ENCODE measurements at places on chromosomes 2 and 18. TPM values are rescaled to one million over a fixed set of nuclear protein-coding genes. Genes with fewer than 3 reads are reported as not detected.

GRCh38 chr18:812376-813171, 532 bp upstream of the YES1 start:
- peak overlapping the region; percentile 98 for H3K4me3 ChIP-seq
- no peaks in the 10 kb centered on the region for H3K36me3 ChIP-seq
- H3K4me1 ChIP-seq: peaks cover 3% of the 10 kb centered on the region
- peak overlapping the region; percentile 83 for H3K27ac ChIP-seq
- peak; percentile 88 for DNase-seq
- H3K27me3 ChIP-seq: no peaks in the 10 kb centered on the region

- H3K4me1 ChIP-seq: peaks cover 2% of the 10 kb centered on the region
- no peak overlapping the region for H3K4me3 ChIP-seq
- H3K27me3 ChIP-seq: no peaks in the 10 kb centered on the region
- no peak for DNase-seq
- no peaks in the 10 kb centered on the region for H3K36me3 ChIP-seq
Observed at GRCh38 chr2:127003070-127003800, 103.7 kb downstream of the BIN1 start.

- H3K4me3 ChIP-seq: no peak overlapping the region
- no peaks in the 10 kb centered on the region for H3K27me3 ChIP-seq
- H3K36me3 ChIP-seq: no peaks in the 10 kb centered on the region
- H3K27ac ChIP-seq: no peak overlapping the region
- DNase-seq: peak; percentile 30
Observed at GRCh38 chr18:34651586-34652369, 58.3 kb upstream of the DTNA start.

DNA sequence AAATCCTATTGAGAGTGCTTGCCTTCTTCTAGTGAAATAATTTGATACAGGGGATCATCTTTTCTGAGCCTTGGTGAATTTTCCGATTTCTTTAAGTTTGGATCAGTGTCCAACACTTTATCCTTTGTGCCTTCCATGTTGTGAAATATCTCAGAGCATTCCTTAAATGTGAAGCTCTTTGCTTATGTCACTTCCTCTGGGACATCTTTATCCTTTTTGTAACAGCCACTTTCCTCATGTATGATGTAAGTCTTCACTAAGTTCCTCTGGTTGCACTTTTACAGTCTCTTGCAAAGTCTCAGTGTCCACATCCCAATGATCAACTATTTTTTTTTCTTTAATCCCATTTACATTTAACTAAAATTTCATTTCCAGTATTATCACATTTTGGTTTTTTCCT, 254.2 kb downstream of the EN1 start:
- no peaks in the 10 kb centered on the region for H3K27me3 ChIP-seq
- H3K4me3 ChIP-seq: no peak overlapping the region
- H3K36me3 ChIP-seq: no peaks in the 10 kb centered on the region

GRCh38 chr18:26462355-26462754, 86.0 kb downstream of the KCTD1 start:
- no peak overlapping the region for H3K27ac ChIP-seq

DNA sequence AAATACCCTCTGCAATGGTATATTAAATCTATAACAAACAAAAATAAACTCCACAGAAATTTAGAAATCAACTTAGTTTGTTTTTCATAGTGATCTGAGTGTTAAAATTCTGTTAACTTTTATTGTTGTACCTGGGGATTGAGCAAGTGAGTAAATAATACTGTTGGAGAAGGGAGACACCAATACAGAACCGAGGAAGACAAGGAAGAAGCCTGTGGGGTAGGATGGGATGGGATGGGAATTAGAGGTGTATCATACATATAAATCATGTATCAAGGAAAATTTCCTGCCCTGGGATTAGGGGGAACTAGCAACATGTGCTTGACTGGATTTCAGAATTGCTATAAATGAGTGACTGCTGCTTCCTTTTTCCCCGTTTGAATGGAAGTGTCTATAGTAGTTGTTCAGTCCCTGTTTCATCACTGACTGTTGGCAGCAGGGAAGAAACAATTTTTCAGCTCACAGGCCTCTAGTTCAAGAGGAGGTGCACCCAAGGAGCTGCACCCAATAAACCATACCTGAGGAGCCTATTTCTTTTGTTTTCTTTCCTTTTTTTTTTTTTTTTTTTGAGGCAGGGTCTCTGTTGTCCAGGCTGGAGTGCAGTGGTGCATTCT, 53.1 kb downstream of the SP110 start:
- DNase-seq: no peak
- H3K27me3 ChIP-seq: no peaks in the 10 kb centered on the region
- no peaks in the 10 kb centered on the region for H3K4me1 ChIP-seq
- H3K27ac ChIP-seq: no peak overlapping the region

GRCh38 chr18:963276-963675, 58.6 kb downstream of the ADCYAP1 start:
- no peak for DNase-seq
- no peak overlapping the region for H3K27ac ChIP-seq
- no peaks in the 10 kb centered on the region for H3K36me3 ChIP-seq
- H3K4me1 ChIP-seq: no peaks in the 10 kb centered on the region

ZSCAN30 gene
- total RNA-seq: 13.4 TPM

DNA sequence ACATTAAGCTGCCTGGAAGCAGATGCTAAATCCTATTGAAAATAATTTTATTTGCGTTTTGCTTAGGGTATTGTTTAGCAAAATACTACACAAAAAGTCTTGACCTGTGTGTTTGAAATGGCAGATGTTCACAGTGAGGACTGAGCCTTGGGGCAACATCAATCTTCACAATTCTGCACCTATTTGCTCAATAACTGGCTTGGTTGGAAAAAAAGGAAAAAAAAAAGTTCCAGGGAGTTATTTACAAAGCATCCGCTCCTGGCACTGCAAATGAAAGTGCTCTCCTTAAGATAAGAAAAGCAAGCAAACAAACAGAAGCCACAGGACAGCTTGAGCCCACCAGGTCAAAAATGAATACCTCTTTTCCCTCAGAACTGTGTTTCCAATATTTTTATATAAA, 77.7 kb downstream of the MAP2 start:
- no peaks in the 10 kb centered on the region for H3K36me3 ChIP-seq
- H3K27me3 ChIP-seq: no peaks in the 10 kb centered on the region
- no peak overlapping the region for H3K4me3 ChIP-seq
- H3K4me1 ChIP-seq: no peaks in the 10 kb centered on the region

DNA sequence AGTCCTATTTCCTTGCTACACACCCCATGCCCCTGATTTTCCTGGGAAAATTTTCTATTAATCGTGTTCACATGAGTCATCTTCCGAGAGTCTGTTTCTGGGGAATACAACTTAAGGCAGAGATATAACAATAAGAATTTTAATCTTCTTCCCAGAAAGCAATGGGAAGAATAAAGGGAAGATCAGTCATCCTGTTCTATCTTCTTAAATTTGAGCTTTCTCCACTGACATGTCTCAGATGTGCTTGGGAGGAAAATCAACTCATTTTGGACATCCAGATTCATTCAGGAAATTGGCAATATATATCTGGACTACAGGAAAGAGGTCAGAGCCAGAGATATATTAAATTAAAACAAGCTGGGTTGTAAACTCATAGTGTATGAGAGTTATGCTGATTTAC, 62.3 kb upstream of the SPAG16 start:
- DNase-seq: no peak
- no peaks in the 10 kb centered on the region for H3K27me3 ChIP-seq
- no peak overlapping the region for H3K4me3 ChIP-seq
- H3K4me1 ChIP-seq: no peaks in the 10 kb centered on the region
- no peaks in the 10 kb centered on the region for H3K36me3 ChIP-seq

DNA sequence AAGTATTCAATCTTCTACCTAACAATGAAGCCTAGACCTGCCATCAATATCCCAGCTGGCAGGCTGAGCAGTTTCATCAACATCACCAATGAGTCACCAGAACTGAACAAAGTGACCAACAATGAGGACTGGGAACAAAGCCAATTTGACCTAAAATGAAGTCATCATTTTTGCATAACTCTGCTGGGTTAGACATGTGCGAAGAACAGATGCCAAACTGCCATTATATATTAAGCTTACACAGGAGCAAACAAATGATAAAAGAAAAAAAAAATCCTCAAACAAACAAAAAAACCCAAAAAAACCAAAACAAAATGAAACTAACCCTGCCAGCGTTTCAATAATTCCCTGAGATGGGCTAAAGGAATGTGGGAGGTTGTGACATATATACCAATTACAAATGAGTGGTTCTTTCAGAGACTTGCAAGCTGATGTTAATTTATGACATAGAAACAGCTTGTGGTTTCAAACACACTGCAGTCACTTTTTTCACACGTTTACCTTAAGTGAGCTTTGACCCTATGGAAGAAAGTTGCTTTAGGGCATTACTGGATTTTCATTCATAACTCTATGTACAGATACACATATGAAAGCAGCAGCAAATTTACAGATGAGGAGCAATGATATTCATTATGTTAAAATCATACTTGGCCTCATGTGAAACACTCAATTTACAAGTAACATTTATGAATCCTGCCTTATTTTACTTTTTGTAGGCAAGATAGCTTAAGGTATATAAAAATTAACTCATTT, 56.9 kb upstream of the CCDC141 start:
- DNase-seq: peak; percentile 97
- no peaks in the 10 kb centered on the region for H3K27me3 ChIP-seq
- peak overlapping the region; percentile 13 for H3K27ac ChIP-seq
- peaks cover 9% of the 10 kb centered on the region for H3K4me1 ChIP-seq

DNA sequence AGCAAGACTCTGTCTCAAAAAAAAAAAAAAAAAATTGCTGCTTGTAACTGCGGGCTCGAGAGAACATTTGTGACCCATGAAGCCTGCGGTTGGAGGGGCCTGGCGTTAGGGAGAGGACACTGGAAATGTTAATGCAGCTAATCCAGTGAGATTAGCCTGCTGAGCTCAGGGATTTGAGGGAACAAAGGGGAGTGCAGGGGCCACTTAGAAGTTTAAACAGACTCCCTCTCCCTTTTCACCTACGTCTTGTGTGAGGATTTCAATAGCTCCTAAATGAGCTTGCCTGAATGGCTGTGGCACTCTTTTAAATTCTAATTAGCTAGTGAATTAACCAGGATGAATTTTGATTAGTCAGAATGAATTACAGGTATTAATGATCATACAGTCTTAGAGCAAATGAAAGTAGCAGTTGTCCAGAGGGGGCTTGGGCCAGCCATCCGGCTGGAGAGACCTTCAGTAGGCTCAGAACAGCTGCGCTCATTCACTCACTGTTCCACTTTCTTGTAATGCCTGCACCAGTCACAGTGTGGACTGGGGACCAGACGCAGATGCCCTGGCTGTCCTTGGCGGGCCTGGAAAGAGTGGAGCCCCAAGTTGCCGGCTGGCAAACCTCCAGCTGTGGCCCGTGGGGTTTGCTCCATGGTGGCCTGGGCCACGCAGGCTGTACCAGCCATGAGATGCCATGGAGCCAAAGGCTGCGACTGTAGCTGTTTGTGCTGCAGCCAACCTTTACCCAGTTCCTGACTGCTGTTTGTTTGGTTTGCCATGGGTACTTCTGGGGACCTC, 20.8 kb downstream of the LDLRAD4 start:
- no peaks in the 10 kb centered on the region for H3K27me3 ChIP-seq
- H3K4me3 ChIP-seq: no peak overlapping the region
- no peak overlapping the region for H3K27ac ChIP-seq
- no peaks in the 10 kb centered on the region for H3K36me3 ChIP-seq

GRCh38 chr18:79560861-79561210, 118.8 kb upstream of the CTDP1 start:
- H3K4me3 ChIP-seq: no peak overlapping the region
- H3K36me3 ChIP-seq: no peaks in the 10 kb centered on the region
- H3K27me3 ChIP-seq: no peaks in the 10 kb centered on the region
- no peak overlapping the region for H3K27ac ChIP-seq

SPP2 gene
- total RNA-seq: not detected

- H3K4me1 ChIP-seq: no peaks in the 10 kb centered on the region
- no peak for DNase-seq
- no peaks in the 10 kb centered on the region for H3K36me3 ChIP-seq
- H3K27me3 ChIP-seq: no peaks in the 10 kb centered on the region
- H3K4me3 ChIP-seq: no peak overlapping the region
Observed at GRCh38 chr18:79645291-79645983, 34.2 kb upstream of the CTDP1 start.

PLA2R1 gene
- total RNA-seq: 8.3 TPM

CLK1 gene
- 76.8 TPM for total RNA-seq

NAT8 gene
- total RNA-seq: not detected

DNA sequence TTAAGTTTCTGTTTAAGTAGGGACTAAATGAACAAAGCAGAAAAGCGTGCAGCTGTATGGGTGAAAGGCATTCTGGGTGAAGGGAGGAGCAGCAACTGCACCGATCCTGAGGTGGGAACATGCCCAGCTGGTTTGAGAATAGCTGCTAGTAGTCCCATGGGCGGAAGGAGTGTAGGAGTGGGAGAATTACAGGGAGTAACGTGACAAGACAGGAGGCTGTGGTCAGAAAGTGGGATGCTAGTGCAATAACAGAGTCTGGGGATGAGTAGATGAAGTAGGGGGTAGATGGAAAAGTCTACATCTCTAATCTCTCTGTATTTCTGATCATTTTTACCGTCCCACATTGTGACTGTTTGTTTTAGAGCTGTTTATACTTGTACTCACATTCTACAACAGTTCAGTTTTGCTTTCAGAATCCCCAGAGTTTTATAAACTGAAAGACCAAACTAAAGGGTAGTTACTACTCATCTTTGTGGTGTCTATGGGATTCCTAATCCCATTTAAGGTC, 118.9 kb downstream of the LCLAT1 start:
- peaks cover 7% of the 10 kb centered on the region for H3K4me1 ChIP-seq
- no peaks in the 10 kb centered on the region for H3K27me3 ChIP-seq
- peak overlapping the region; percentile 65 for H3K27ac ChIP-seq

PUM2 gene
- 54.2 TPM for total RNA-seq

DNA sequence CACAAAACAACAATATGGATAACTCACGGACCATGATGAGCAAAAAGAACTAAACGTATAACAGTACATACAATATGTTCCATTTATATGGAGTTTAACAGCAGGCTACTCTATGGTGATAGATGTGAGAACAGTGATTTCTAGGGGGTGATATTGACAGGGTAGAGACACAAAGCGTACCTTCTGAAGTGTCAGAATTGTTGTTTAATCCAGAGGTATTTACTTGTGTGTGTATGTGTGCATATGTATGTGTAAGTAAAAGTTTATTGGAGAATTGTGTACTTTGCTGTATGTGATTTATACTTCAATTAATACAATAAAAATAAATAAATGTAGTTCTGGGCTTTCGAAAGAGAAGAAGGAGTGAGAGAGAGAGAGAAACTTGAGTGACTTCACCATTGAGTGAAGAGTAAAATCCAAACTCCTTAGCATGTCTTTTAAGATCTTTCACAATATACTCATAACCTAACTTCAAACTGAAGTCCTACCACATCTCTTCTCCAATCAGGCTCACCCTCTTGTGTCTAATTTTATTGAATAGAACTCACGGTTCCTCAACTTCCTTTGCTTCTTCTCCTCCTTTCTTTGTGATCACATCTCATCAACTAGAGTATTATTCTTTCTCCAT, 126.0 kb upstream of the KLF7 start:
- no peaks in the 10 kb centered on the region for H3K4me1 ChIP-seq
- H3K27me3 ChIP-seq: no peaks in the 10 kb centered on the region
- H3K27ac ChIP-seq: no peak overlapping the region
- no peak for DNase-seq
- no peaks in the 10 kb centered on the region for H3K36me3 ChIP-seq

GRCh38 chr2:95389245-95390119, 13.0 kb upstream of the FAHD2A start:
- H3K4me1 ChIP-seq: no peaks in the 10 kb centered on the region
- H3K27ac ChIP-seq: no peak overlapping the region
- no peaks in the 10 kb centered on the region for H3K27me3 ChIP-seq
- H3K36me3 ChIP-seq: no peaks in the 10 kb centered on the region
- DNase-seq: peak; percentile 40

TBR1 gene
- total RNA-seq: not detected

All from fibroblast of lung (primary cell).